ENCODE measurements at places on chromosomes 12 and 14.

DNA sequence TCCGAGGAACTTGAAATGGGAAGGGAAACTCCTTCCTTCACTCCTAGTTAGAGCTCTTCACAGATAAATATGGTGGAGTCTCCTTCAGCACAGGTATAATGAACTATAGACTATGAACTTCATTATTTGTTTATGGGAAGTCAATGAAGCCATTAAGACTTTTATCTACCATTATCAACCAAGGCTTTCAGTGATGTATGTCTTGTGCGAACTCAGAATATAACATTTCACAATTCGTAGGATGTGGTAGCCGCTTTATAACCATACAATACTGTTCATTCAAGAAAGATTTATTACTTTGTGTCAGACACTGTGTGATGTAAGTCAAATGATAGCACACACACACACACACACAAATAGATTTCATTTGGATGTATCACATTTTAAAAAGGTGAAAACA is 24.8 kb upstream of the ETNK1 start:
- no peak for DNase-seq

DNA sequence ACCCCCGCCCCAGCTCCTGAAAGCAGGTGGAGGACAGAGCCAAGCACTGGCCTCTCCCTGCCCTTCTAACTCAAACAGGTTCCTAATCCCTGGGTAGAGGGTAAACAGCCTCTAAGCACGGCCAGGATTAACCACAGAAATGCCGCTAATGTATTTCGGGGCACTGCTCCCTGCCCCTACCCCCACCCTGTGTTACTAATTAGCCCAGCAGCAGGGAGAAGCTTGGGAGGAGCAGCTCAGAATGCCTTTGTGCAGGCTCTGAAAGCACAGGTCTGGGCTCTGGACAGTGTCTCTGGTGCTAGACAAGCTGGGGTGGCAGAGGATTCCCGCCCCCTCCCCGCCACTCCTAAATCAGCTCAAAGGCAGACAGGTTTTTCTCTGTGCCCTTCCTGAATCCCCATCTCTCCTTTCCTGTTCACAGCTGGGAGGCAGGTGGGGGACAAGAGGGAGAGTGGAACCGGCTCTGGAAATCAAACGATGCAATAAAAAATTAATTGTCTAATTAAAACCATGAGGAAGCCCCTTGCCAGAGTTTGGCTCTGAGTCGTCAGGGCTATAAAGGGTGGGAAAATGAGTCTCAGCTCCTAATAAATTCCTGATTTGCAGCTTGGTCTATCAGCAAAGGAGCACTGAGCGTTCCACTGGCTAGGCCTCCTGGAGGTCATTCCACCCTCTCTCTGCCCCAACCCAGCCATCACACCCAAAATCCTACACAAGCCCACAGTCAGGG is 53.0 kb downstream of the SMUG1 start:
- DNase-seq, result no peak

GRCh38 chr12:904010-904414 is 45.5 kb downstream of the RAD52 start:
- no peak for DNase-seq

DNA sequence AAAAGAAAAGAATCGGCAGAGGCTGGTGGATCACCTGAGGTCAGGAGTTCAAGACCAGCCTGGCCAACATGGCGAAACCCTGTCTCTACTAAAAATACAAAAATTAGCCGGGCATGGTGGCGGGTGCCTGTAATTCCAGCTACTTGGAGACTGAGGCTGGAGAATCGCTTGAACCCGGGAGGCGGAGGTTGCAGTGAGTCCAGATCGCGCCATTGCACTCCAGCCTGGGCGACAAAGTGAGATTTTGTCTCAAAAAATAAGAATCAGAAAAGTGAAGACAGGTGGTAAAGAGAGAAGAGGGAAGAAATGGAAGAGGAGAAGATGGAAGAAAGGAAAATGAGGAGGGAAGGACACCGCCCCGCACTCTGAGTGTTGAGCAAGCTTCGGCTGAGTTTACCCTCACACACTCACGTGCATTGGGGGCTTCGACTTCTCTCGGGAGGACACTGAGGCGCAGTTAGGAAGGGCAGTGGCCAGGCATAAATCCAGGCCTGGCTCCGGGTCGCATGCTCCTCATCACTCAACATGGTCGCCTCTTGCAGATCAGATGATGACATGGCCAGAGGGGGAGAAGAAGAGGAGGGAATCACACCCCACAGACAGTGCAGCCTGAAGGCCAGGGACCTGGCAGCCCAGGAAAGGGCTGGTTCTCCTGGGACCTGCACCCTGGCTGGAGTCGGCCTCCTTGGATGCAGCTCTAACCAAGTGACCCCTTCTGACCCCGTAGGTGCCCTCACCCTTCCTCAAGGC is 61.1 kb downstream of the PRMT8 start:
- no peak for DNase-seq

Measured in activated naive CD4-positive, alpha-beta T cell treated with Interleukin-2 at 50 U/mL for 16 hours (primary cell).